Fibroblast of the aortic adventitia (primary cell): ENCODE measurements at places on chromosomes 3 and 15. TPM values are rescaled to one million over a fixed set of nuclear protein-coding genes. Genes with fewer than 3 reads are reported as not detected.
A peak's percentile ranks its signal among the peaks of the same experiment; 100 is the strongest.

- peak; percentile 35 for DNase-seq
Observed at GRCh38 chr3:194326192-194326967, 24.7 kb downstream of the CPN2 start.

DNA sequence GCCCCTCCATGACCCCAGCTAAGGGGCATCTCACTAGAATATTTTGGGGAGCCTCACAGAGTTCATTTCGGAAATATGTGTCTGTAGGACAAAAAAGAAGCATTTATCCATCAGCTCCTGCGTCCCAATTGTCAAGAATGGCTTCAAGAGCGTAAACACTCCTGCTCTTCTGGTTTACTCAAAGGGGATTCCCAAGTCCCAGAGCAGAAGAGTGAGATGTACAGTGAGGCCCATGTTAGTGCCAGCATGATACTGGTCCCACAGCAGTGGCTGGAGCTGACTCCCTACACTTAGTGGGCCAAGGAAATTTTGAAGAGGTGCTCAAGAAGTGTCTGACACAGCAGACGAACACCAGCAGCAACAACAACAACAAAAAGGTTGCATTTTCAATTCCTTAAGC lies 34.9 kb upstream of the ARL8B start:
- DNase-seq = no peak

The MYRIP gene
- total RNA-seq = 8.6 TPM in 1 of 2 replicates, not detected in the other

The ISL2 gene
- total RNA-seq = 0.45 TPM in 1 of 2 replicates, not detected in the other

The STAB1 gene
- total RNA-seq = 0.90 and 1.1 TPM in 2 replicates

The CNTN4 gene
- total RNA-seq = 0.09 TPM in 1 of 2 replicates, not detected in the other
